Effector CD4-positive, alpha-beta T cell (primary cell): ENCODE measurements at places on chromosomes 7 and 10.

DNA sequence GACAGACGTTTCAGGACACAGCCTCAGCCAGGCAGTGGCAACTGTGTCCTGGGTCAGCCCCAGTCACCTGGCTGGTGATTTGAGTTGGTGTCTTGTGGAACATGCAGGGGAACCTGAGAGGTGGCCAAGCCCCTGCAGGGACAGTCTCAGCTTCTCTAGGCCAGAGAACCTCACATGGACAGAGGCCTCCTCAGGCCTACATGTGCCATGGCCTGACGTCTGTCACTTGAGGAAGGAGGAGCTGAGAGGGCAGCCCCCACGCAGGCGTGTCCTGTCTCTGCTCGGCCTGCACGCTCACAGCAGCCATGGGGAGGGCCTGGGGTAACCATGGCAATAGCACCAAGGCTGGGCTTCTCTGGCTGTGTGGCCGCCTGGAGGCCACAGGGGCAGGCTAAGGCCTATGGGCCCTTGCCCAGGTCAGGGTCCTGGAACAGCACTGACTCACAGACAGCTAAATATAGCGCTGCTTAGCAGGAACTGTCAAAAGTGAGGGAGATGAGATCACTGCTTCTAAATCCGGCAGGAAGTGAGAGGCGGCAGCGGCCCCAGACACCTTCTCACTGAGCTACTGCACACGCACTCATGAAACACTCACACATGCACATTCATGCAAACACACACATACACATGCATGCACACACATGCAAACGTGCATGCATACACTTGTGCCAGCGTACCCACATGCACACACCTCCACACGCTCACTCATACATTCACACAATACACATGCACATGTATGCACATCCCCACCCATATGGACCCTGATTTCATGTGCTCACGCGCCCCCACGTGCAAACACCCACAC, 57.0 kb downstream of the YKT6 start:
- DNase-seq, result peak; percentile 25

DNA sequence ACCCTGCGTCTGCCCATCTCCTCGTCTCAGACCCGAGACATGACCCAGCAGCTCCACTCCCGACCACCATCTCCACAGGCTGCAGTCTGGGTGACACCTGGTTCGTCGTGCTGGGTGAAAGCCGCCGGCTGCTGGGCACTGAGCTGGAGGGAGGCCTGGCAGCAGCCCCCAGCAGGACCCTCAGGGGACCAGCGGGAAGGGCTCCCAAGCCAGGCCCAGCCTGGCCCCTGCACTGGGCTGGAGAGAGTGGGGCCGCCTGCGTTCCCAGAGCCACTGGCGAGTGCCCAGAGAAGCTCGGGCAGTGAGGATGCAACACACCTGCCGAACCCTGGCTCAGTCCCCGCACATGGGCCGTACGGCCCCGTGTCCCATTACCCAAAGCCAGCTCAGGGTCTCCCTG, 21.3 kb downstream of the CFAP46 start:
- DNase-seq, result no peak

GRCh38 chr10:97733256-97733655, 3.7 kb upstream of the ZFYVE27 start:
- DNase-seq, result no peak

DNA sequence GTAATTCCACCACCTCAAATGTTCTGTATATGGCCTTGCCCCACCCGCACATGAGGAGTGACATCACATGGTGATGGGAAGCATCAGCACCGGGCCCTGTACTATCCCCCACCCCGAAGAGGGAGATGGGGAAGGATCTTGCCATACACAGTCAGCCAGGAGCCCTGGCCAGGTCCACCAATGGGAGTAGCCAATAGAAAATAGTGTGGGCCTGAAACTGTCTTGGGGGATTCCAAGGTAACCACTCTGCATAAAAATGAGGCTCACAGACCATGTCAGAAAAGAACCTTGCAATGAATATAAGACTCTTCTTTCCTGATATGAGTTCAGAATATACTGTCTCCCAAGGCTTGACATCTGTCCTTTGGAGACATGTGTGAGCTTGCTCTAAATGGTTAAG, 51.1 kb downstream of the ADRB1 start:
- DNase-seq, result no peak

GRCh38 chr10:86952106-86952505, 5.3 kb downstream of the MMRN2 start:
- DNase-seq, result no peak

GRCh38 chr10:114077347-114077746, 33.7 kb downstream of the ADRB1 start:
- no peak for DNase-seq

- no peak for DNase-seq
These were observed 81.3 kb downstream of the NRCAM start for GRCh38 chr7:108374899-108375298.

- DNase-seq, result no peak
These were observed 4.0 kb downstream of the HECW1 start for GRCh38 chr7:43116451-43116850.

- DNase-seq, result no peak
These were observed 15.7 kb upstream of the SMIM30 start for GRCh38 chr7:113134025-113134424.

DNA sequence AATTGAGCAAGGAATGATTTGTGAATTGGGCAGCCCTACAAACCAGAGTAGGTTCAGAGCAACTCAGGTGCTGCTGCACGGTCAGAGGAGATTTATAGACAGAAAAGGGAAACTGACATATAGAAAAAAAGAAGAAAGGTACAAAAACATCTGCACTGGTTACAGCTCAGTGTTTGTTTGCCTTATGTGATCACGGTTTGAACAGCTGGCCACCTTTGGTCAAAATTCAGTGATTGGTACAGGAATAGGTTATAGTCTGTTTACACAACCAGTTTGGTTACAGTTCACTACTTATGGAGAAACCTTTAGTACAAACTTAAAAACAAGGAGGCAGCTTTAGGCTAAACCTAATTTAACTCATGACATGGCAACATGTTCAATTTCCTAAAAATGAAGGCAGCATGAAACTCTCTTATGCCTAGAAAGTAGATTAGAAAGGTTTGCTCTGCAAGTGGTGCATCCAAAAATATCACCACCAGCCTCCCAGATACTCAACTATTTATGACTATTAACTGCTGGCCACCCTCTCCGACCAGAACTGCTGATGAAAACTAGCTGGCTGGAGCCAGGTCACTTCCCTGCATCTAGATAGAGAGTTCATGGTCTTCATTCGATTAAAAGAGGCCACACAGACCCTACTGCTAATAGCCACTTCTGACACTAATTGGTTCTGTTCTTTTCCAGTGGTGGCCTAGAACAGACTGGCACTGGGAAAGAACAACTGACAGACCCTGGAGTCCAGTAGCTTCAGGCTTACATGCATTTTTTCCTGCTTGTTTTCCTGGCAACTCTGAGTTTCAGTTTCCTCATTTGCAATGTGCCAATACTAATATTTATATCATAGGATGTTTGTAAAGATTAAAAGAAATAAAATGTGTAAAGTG, 548.0 kb downstream of the CCSER2 start:
- no peak for DNase-seq

DNA sequence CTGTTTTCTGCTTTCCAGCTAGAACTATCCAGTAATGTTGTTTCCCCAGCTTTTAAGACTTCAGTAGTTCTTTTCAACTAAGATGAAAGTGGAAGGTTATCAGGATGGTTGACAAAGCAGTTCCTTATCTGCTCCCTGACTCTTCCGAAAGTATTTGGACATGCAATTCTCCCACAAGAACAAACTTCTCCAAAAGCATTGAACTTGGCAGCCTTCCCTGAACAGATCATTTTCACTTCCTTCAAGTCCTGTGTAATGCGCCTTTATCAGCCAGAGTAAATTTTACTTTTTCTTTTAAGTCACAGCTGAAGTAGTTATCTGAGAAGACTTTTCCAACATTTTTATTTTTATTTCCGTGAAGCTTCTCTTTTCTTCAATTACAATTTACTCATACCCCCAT, 39.7 kb downstream of the CDC14C start:
- no peak for DNase-seq

GRCh38 chr7:77288676-77289320, 89.2 kb upstream of the FGL2 start:
- DNase-seq, result no peak

DNA sequence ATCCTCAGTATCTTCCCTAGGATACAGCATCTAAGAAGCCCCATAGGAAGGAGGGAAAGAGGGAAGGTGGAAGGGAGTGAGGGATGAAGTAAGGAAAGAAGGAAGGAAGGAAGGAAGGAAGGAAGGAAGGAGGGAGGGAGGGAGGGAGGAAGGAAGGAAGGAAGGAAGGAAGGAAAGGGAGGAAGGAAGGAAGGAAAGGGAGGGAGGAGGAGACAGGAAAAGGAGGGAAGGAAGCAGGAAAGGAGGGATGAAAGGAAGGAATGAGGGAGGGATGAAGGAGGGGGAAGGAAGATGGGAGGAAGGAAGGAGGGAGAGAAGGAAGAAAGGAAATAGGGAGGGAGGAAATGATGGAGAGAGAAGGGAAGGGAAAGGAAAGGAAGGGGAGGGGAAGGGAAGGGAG, 455.6 kb upstream of the ZMIZ1 start:
- DNase-seq, result no peak

- no peak for DNase-seq
These were observed 264.0 kb upstream of the PRKCQ start for GRCh38 chr10:6843894-6844650.

DNA sequence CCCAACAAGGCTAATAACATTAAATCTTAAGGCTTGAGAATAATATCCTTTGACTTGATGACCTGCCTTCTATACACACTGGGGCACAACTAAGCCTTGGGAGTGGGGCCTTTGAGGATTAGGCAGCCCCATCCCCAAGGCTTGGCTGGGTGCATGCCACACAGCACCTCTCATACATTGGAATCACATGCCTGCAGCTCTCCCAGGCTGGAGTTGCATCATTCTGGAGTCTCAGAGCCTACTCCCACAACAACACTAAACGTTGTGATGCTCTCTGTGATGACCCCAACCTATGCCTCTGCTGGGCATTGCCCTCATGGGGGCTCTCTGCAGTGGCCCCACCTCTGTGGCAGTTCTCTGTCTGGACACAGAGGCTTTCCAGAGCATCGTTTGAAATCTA, 31.9 kb upstream of the SGCE start:
- no peak for DNase-seq

DNA sequence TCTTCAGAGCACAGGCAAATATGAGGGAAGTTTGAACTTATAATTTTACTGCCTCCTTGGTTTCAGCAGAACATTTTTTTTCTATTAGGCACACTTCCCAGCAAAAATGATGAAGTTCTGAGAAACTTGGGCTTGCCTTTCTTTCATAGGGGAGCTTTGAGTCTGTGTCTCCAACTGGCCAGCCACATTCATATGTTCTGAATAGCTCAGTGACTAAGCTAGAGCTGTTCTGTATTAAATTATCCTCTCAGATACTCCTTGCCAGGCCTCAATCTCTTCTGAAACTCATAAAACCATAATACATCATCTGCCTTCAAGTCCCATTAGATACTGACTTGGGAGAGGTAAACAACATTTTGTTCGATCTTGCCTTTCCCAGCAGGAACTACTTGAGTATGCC, 476.5 kb downstream of the GPAM start:
- DNase-seq, result no peak

DNA sequence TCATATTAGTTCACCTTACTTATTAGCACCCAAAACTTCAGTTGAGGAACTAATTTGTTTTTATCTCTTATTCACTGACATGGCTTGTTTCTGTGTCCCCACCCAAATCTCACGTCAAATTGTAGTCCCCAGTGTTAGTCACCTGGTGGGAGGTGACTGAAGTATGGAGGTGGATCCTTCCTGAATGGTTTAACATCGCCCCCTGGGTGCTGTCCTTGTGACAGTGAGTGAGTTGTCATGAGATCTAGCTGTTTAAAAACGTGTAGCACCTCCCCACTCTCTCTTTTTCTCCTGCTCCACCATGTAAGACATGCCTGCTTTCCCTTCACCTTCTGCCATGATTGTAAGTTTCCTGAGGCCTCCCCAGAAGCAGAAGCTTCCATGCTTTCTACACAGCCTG, 75.0 kb upstream of the HECTD2 start:
- no peak for DNase-seq

- DNase-seq, result no peak
These were observed 16.8 kb upstream of the MYPN start for GRCh38 chr10:68092512-68092911.

- no peak for DNase-seq
These were observed 60.5 kb downstream of the SH2D4B start for GRCh38 chr10:80598084-80598798.

- DNase-seq, result no peak
These were observed 68.4 kb upstream of the OIT3 start for GRCh38 chr10:72825163-72825562.

DNA sequence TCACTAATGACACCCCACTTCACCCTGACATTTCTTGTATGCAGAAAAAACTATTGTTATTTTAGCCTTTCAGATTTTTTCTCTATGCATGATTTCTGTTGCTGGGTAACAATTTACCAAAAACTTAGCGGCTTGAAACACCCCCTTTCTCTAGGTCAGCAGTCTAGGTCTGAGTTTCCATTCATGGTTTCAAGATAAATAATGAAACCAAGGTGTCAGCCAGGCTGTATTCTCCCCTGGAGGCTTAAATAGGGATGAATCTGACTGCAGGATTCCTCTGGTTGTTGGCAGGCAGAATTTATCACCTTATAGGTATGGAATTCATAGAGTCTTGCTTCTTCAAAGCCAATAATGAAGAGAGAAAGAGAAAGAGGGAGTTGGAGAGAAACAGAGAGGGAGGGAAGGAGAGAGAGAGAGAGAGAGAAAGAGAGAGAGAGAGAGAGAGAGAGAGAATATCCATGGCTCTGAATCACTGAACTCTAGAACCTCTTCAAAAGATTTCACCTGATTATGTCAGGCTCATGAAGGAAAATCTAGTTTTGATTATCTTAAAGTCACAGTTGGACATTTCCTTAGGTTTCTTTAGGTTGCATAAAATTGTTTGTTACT, 1224.6 kb upstream of the LRRTM3 start:
- no peak for DNase-seq

- no peak for DNase-seq
These were observed 941 bp upstream of the LUC7L2 start for GRCh38 chr7:139358541-139359365.

DNA sequence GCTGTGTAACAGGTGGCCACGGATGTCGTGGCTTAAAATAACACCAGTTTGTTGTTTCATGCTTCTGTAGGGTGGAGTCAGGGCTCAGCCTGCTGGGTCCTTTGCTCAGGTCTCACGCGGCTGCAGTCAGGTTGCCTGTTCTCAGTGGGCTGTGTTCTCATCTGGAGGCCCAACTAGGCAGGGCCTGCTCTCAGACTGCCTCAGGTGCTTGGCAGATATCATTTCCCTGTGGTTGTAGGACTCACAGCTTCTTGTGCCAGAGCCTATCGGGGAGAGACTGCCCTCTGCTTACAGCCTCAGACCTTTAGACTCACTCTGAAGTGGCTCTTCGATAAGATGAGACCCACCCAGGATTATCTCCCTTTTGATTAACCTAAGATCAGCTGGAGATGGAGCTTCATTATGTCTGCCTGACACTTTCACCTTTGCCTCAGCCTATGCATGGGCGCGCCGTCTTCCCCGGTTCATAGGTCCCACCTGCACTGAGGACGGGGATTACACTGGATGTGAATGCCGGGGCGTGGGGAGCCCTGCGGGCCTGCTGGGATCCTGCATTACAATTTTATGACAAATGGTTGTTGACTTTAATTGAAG, 55.3 kb downstream of the INPP5A start:
- no peak for DNase-seq

- peak; percentile 77 for DNase-seq
These were observed at the start of gene SUPV3L1 for GRCh38 chr10:69179743-69180524. SUPV3L1 (plus strand) TSS chr10:69180234; CDS start chr10:69180292, 58 bp downstream.

- DNase-seq, result no peak
These were observed 53.8 kb downstream of the NCAPG2 start for GRCh38 chr7:158650821-158651225.

GRCh38 chr7:121540138-121540537, 144.0 kb upstream of the FAM3C start:
- no peak for DNase-seq
